Fibroblast of lung (primary cell): ENCODE measurements at places on chromosomes 11 and 22. TPM values are rescaled to one million over a fixed set of nuclear protein-coding genes. Genes with fewer than 3 reads are reported as not detected.

The XKR3 gene
- not detected in 2 replicates for polyA plus RNA-seq

The PGA5 gene
- polyA plus RNA-seq = 0.18 and 1.3 TPM in 2 replicates

The CDKN1C gene
- polyA plus RNA-seq = 5.2 and 8.6 TPM in 2 replicates

- DNase-seq = no peak
- H3K4me1 ChIP-seq = no peaks in the 10 kb centered on the region
- no peak overlapping the region for H3K4me3 ChIP-seq
- no peaks in the 10 kb centered on the region for H3K27me3 ChIP-seq
- no peaks in the 10 kb centered on the region for H3K36me3 ChIP-seq
- no peak overlapping the region for H3K27ac ChIP-seq
Measured at GRCh38 chr11:93952082-93952780, 68.9 kb upstream of the HEPHL1 start.

DNA sequence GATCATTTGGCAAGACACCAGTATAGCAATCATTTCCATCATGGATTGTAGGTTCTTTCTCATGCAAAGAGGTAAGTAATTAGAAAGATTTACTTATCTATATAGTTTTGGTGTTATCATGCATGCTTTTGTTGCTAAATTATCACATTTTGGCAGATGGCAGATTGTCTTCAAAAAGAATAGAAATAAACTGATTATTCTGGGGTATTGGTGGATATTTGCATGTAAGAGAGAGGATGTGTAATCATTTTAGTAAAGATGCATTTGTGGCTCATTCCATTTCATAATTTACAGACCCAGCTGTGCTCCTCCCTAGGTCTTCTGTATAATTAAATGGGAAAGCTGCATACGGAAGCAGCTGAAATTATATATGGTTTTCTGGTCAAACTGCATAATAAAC, 875.7 kb upstream of the ANO3 start:
- H3K27me3 ChIP-seq = no peaks in the 10 kb centered on the region
- H3K4me3 ChIP-seq = no peak overlapping the region
- H3K36me3 ChIP-seq = no peaks in the 10 kb centered on the region
- DNase-seq = no peak

The CLCF1 gene
- polyA plus RNA-seq = 6.0 and 6.5 TPM in 2 replicates

The TRIM29 gene
- polyA plus RNA-seq = not detected in 2 replicates

The CBX7 gene
- polyA plus RNA-seq = 2.8 TPM in 2 replicates

The ABCC8 gene
- polyA plus RNA-seq = not detected in 2 replicates

- H3K27ac ChIP-seq = no peak overlapping the region
- H3K27me3 ChIP-seq = no peaks in the 10 kb centered on the region
- H3K4me3 ChIP-seq = peak overlapping the region; percentile 52
Measured at GRCh38 chr22:30922151-30922611, 46.4 kb downstream of the MORC2 start.

The BLID gene
- 0.09 and 0.32 TPM in 2 replicates for polyA plus RNA-seq

GRCh38 chr22:19970479-19971275, 29.1 kb upstream of the TXNRD2 start:
- no peaks in the 10 kb centered on the region for H3K4me1 ChIP-seq

GRCh38 chr22:23128269-23129108, 13.3 kb downstream of the RSPH14 start:
- H3K27me3 ChIP-seq = no peaks in the 10 kb centered on the region
- H3K4me3 ChIP-seq = no peak overlapping the region
- peak; percentile 74 for DNase-seq
- H3K4me1 ChIP-seq = no peaks in the 10 kb centered on the region
- no peak overlapping the region for H3K27ac ChIP-seq

- H3K4me1 ChIP-seq = no peaks in the 10 kb centered on the region
- H3K27me3 ChIP-seq = no peaks in the 10 kb centered on the region
- H3K27ac ChIP-seq = no peak overlapping the region
- peak; percentile 2 for DNase-seq
Measured at GRCh38 chr11:105577641-105578040, 32.2 kb upstream of the GRIA4 start.

DNA sequence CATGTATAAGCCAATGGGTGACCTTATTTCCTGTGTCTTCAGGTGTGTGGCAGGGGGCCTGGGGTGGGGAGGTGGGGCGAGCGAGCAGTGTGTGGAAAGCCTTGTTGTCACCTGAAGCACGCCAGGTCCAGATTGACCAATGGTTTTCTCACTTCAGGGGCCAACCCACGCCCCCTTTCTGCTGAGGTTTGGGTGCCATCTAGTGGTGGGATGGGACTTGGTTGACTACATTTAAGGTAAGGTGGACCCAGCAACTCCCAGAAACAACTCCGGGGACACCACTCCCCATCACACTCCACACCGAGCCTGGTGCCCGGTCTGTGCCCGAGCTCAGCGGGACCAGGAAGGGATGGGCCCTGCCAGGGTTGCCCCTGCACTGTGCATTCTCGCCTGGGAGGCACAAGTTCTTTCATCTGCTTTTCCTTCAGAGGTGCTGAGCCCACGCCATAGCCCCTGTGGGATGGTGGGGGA, 40.0 kb downstream of the TPCN2 start:
- H3K4me3 ChIP-seq = no peak overlapping the region
- peak overlapping the region; percentile 34 for H3K27ac ChIP-seq
- DNase-seq = peak; percentile 82
- H3K4me1 ChIP-seq = peaks cover 8% of the 10 kb centered on the region
- peaks cover 13% of the 10 kb centered on the region for H3K36me3 ChIP-seq

DNA sequence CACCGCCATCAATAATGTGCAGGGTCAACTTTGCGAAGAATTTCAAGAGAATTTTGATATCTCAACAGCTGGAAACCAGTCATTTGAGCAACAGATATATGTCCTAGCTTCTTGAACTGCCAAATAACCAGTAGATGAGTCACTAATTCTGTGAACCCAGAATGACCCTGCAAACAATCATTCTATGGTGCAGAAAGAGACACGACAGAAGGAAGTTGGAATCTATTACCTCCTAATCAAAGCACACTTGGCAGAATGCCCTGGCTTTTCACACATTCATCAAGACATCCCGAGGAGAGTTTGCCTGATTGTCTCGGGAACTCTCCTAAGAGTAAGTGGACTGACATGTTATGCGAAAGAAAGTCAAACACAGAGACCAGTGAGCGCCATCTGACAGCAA, 621.1 kb downstream of the OPCML start:
- no peak overlapping the region for H3K27ac ChIP-seq
- H3K27me3 ChIP-seq = no peaks in the 10 kb centered on the region
- H3K4me3 ChIP-seq = no peak overlapping the region
- H3K36me3 ChIP-seq = no peaks in the 10 kb centered on the region
- H3K4me1 ChIP-seq = peaks cover 3% of the 10 kb centered on the region
- peak; percentile 72 for DNase-seq

DNA sequence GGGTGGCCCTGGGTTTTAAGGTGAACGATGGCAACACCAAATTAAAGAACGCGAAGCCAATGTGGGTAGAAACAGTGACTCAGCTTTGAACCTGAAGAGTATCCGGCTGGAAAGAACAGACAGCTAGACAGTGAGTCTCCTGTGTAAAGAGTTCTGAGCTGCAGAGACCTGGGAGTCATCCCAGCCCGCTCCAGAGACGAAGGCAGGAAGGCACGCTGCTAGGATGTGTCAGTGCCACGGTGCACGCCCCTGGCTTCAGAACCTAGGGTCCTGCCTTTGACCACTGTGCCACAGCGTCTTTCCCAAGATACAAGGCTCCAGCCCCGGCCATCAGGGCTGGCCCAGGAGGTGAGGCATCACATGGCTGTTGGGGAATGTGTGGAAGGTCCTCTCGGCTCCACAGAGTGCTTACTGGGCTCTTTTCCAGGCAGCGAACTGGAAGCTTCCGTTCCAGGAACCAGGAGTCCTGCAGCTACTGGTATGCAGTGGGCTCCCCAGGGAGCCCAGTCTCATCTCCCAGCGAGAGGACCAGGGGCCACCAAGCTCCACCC, 29.9 kb downstream of the LRFN4 start:
- no peak for DNase-seq
- H3K4me3 ChIP-seq = no peak overlapping the region
- peaks cover 13% of the 10 kb centered on the region for H3K4me1 ChIP-seq
- H3K27ac ChIP-seq = no peak overlapping the region
- no peaks in the 10 kb centered on the region for H3K36me3 ChIP-seq

DNA sequence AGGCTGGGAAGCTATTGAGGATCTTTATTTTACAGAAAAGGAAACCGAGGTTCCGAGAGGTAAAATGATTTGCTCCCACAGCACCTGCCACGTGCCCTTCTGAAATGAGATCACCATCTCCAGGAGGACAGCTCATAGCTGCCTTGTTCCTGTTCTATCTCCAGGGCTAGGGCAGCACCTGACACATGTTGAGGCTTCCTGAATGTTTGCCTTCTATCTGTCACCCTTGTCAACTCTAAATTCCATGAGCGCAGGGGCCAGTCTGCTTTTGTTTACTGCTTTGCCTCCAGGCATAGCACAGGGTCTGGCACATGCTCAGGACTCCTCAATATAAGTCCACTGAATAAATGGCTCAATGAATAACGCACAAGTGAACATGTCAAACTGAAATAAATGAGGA, 24.1 kb downstream of the ASCC2 start:
- H3K4me3 ChIP-seq = no peak overlapping the region
- H3K4me1 ChIP-seq = no peaks in the 10 kb centered on the region
- no peak overlapping the region for H3K27ac ChIP-seq
- H3K36me3 ChIP-seq = peaks cover 16% of the 10 kb centered on the region

GRCh38 chr11:108875134-108875533, 210.3 kb downstream of the DDX10 start:
- no peak overlapping the region for H3K4me3 ChIP-seq
- no peaks in the 10 kb centered on the region for H3K27me3 ChIP-seq
- no peaks in the 10 kb centered on the region for H3K36me3 ChIP-seq
- no peak overlapping the region for H3K27ac ChIP-seq
- peak; percentile 44 for DNase-seq
- peaks cover 2% of the 10 kb centered on the region for H3K4me1 ChIP-seq

- DNase-seq = no peak
- no peak overlapping the region for H3K27ac ChIP-seq
- H3K27me3 ChIP-seq = no peaks in the 10 kb centered on the region
- peaks cover 4% of the 10 kb centered on the region for H3K4me1 ChIP-seq
Measured at GRCh38 chr11:35042224-35042623, 96.7 kb upstream of the CD44 start.
